ENCODE measurements at places on chromosomes 7 and 10.

DNA sequence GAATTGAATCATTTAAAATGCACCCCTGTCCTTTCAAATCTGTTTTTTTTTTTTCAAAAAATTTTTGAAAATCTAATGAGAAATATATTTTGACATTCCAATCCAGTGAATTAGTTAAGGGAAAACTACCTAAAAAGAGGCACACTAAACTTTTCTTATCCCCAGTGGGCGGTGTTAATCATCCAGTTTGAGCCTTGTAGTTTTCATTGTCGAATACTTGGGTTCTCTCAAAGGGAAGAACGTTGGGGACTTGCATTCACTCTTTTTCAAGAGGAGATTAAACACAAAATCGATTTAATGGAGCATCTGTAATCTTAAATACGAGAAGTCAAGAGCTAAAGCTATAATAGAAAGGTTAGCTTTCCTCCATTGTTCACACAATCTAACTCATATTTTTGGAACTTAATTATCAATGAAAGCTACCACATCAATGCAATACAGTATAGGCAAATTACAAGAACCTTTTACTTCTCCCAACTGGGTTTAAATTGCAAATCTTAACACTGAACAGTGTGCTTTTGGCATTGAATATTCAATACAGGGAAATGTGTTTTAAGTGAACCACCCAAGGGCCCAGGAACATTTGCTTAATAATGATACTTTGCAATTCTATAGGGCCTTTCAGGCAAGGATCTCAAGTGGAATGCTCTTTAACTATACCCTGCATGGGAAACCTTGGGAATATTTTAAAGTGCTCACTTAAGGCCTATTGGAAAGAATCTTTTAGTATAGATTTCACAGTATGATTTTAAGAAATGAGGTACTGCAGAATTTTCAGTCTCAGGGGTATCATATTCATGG lies 13.1 kb upstream of the SP8 start:
- no peak for DNase-seq

DNA sequence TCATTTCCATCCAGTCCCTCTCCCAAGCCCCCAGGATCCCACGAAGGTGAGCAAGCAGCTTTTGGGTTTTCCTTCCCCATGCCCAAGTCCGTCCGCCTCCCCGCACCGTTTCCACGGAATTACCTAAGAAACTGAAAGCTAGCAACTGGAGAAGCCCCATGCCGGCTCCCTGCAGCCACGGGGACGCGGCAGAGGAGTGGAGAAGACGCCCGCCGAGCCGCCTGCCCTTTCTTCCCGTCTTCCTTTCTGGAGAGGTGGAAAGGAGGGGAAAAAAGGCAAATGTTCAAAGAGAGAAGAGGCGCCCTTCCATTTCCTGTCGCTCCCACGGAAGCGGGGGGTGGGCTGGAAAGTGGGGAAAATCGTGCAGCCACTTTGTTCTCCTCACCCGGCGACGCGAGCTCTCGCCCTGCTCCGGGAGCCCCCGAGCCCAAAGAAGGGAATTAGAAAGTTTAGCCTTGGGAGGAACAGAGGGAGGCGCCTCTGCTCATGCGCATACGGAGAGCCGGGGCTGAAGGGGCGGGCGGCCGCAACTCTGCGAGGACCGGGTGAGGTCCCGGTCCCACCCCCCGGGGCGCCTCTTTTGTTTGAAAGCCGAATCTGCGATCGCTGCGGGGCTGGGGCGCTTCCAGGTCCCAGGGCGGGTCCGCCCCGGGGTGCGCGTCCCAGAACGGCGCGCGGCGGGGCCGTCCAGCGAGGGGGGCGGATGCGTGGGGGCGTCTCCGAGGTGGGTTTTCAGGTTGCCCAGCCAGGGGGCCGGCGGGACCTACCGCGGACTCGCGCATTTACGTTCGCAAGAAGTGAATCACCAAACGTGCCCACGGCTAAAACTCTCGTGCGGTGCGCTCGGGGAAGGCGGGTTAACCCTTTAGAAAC lies at the start of gene LAMB1:
Gene LAMB1, minus strand, starts transcription at position 436 of the 873 bp plus-strand sequence. Its CDS starts 276 bp downstream, at position 160.
- DNase-seq, result no peak

DNA sequence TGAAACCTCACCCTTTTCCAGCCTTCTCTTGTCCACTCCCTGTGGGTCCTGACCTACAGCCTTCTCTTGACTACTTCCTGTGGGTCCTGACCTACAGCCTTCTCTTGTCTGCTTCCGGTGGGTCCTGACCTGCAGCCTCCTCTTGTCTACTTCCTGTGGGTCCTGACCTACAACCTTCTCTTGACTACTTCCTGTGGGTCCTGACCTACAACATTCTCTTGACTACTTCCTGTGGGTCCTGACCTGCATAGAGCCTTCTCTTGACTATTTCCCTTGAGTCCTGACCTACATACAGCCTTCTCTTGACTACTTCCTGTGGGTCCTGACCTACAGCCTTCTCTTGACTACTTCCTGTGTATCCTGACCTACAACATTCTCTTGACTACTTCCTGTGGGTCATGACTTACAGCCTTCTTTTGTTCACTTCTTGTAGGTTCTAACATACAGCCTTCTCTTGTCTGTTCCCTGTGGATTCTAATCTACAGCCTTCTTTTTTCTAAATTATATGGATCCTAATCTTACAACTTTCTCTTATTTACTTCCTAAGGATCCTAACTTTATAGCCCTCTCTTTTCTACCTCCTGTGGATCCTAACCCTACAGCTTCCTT lies 36.5 kb downstream of the C10orf71 start:
- no peak for DNase-seq

- DNase-seq, result no peak
These were observed 808.9 kb downstream of the GRID1 start for GRCh38 chr10:85557706-85558105.

- DNase-seq, result no peak
These were observed 313.4 kb downstream of the GPR37 start for GRCh38 chr7:124452186-124452585.

DNA sequence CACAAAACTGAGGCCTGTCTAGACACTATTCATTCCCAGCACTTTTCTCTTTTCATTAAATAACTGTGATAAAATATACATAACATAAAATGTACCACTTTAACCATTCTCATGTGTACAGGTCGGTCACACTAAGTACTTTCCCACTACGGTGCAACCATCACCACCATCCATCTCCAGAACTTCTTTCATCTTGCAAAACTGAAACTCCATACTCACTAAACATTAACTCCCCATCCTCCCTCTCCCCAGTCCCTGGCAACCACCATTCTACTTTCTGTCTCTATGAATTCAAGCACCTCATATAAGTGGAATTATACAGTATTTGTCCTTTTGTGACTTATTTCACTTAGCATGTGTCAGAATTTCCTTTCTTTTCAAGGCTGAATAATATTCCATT lies 53.0 kb downstream of the ARHGAP12 start:
- no peak for DNase-seq

DNA sequence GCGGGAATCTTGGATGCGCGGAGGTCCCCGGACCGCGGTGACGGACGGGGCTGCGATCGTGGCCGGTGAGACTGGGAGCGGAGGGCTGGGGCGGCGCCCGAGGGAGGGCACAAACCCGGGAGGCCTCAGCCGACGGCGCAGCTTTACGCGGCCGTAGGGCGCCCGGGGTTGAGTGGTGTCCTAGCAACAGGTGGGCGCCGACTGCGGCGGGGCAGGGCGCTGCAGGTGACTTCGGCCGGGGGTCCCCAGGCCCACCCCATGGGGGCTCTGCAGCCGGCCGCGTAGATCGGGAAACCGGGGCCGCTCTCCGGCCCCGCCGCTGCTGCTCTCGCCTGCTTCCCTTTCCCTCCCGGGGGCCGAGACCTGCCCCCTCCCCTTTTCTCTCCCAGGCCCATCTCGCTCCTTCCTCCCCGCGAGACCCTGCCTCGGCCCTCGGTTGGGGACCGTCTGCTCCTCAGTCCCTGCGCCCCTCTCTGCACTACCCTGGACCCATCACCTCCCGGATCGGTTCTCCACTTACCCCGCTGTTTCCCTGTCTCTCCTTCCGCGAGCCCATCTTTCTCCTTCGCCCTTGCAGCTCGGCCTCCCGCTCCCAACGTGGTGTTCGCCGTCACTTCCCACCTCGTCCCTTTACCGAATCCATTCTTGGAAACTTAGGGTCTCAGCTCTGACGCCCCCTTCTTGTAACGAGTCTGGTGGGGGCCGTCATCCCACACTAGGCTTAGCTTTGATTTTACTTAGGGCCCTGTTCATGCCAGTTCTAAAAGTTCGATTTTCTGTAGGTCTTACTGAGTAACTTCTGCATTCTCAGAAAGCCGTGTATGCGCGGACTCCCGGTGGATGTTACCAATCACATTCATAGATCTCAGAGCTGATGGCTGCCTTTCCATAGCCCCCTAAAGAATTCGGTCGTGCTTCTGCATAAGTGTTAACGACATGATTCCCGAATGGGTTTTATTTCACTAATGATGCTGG lies 18.5 kb upstream of the ACBD5 start:
- DNase-seq, result peak; percentile 16

- DNase-seq, result no peak
These were observed 80.1 kb upstream of the ATP6V0A4 start for GRCh38 chr7:138878051-138878450.

DNA sequence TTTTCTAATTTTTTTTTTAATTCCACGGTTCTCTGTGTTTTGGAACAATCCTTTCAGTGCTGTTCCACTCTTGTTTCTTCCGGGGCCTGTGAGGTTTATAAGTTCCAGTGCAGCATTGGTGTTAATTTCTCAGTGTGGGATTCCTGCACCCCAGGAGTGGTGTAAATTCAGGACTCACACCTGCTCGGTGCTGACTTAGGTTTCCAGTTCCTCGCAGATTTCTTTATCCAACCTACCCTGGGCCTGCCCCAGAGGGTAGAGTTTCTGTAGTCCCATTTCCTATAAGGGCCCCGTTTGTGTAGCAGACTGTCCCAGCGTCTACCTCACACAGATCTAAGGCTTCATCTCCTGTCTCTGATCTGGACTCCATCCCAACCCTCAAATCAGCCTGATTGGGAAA lies 27.4 kb upstream of the MET start:
- DNase-seq, result no peak

GRCh38 chr10:132096223-132096622 lies 30.5 kb downstream of the JAKMIP3 start:
- no peak for DNase-seq

DNA sequence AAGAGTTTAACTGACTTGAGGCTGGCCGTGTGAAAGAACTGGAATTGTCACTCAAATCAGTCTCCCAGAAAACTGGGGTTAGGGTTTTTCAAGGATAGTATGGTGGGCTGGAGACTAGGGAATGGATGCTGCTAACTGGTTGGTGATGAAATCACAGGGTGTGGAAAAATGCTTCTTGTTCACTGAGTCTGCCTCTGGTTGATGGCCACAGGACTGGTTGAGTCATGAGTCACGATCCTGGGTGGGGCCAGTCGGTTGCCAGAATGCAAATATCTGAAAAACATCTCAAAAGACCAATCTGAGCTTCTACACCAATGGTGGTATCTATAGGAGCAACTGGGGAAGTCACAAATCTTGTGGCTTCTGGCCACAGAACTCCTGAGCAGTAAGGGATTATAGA lies 16.3 kb upstream of the BAMBI start:
- DNase-seq, result no peak

DNA sequence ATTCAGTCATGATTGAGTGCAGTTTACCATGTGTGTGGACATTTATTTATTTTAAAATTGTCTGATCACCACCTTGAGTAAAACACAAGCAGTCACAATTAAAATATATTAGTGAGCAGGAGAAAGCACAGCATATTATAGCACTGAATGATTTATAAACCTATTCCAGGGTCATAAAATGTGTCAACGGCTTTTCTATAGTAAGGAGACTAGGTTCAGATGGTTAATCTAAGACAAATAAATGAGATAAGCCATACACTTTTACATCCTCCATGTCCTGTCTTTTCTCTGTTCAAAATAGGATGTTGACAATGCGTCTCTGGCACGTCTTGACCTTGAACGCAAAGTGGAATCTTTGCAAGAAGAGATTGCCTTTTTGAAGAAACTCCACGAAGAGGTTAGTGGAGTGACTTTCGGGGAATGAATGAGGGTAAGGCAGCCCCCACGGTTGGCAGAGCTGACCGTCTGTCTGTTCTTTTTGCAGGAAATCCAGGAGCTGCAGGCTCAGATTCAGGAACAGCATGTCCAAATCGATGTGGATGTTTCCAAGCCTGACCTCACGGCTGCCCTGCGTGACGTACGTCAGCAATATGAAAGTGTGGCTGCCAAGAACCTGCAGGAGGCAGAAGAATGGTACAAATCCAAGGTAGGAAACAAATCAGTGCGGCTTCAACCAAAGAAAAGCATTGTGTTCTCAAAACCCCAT lies 5.4 kb downstream of the VIM start:
- no peak for DNase-seq

- no peak for DNase-seq
These were observed 78.0 kb upstream of the ANKRD1 start for GRCh38 chr10:90998733-90999511.

- no peak for DNase-seq
These were observed 665.4 kb downstream of the AUTS2 start for GRCh38 chr7:70263471-70264255.

GRCh38 chr7:4147926-4148620 lies 534.0 kb upstream of the FOXK1 start:
- no peak for DNase-seq

DNA sequence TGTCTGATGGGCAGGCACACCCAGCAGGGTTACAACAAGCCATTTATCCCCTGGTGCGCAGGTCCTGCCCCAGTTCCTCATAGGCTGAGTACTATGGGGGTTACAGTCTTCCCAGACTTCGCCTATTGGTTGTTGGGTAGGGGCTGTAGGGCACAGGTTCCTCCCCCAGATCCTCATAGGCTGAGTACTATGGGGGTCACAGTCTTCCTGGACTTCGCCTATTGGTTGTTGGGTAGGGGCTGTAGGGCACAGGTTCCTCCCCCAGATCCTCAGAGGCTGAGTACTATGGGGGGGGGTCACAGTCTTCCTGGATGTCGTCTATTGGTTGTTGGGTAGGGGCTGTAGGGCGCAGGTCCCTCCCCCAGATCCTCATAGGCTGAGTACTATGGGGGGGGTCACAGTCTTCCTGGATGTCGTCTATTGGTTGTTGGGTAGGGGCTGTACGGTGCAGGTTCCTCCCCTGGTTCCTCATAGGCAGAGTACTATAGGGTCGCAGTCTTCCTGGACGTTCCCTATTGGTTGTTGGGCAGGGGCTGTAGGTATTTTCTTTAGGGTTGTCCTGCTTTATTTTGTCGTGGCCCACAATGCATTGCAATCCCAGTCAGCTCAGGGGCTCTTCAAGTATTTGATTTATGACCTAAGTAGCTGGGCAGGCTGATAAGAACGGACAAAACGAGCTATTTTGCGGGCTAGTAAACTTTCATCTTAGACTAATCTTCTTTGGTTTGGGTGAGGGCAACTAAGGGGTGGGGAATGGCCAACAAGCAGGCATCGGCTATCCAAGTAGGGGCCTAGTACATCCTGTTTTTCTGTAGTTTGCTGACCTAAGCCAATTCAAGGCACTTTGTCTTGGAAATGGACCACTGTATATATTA lies 3.4 kb downstream of the LRRC27 start:
- DNase-seq, result no peak

DNA sequence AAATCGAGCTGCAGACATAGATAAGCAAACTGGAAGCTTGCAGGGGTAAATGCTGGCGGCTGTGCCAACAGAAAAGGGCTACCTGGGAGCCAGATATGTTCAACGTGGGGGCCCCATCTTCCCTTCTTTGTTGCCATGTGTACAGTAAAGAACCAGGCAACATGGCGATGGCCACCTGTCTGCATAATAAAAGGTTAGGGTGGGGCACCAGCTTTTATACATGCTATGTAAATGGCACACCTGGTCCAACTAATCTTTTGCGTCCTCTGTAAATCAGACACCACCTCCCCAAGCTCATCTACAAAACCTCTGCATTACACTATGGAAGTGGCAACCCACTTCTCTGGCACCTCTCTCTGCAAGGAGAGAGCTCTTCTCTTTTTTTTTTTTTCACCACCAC lies 13.9 kb downstream of the BUD31 start:
- DNase-seq, result no peak
